ENCODE measurements at places on chromosomes 2 and 18.

GRCh38 chr2:9206991-9207640, 504 bp downstream of the ASAP2 start:
- DNase-seq: no peak

DNA sequence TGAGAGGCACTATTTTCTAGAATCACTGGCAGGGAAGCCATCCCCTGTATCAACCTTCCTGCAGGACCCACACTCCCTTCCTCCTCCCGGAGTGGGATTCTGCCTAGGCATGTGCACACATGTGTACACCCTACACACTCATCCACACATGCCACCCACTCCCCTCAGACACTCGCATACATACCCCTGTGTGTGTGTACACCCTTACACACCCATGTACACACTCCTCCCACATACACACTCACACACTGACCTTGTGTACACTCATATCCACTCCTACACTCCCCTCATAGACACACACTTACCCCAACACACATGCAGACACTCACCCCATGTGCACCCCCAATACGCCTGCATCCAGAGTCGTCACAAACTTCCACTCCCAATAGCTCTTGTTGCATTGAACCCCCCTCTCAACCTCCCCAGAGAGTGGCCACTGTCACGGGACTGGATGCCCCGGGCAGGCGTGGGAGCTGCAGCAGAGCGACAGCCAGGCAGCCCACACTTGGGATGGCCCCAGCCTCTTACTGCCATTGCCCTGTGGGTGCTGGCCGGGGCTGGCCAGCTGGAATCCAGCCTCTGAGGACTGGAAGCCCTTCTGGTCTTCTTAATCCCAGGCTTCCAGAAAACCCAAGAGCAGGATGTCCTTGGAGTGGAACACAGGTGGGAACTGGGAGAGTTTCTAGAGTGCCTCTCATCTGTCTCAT, 251.0 kb downstream of the LOXHD1 start:
- DNase-seq: no peak

DNA sequence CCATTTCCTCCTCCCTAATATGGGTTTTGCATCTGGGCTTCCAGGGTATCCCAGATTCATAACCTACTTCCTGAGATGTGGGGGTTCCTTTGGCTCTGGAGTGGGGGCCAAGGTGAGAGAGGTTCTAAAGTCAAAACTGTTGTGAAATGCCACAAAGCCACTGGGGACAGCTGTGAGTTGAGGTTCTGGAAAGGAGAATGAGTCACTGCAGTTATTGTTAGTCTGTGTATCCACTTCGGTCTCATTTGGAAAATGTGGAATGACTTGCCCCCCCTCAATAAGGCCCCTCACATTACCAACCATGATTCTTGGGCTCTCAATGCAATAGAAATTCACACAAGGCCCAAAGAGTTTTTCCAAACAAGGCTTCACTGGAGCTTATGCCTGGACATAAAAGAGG, 51.1 kb upstream of the LGALSL start:
- DNase-seq: no peak

DNA sequence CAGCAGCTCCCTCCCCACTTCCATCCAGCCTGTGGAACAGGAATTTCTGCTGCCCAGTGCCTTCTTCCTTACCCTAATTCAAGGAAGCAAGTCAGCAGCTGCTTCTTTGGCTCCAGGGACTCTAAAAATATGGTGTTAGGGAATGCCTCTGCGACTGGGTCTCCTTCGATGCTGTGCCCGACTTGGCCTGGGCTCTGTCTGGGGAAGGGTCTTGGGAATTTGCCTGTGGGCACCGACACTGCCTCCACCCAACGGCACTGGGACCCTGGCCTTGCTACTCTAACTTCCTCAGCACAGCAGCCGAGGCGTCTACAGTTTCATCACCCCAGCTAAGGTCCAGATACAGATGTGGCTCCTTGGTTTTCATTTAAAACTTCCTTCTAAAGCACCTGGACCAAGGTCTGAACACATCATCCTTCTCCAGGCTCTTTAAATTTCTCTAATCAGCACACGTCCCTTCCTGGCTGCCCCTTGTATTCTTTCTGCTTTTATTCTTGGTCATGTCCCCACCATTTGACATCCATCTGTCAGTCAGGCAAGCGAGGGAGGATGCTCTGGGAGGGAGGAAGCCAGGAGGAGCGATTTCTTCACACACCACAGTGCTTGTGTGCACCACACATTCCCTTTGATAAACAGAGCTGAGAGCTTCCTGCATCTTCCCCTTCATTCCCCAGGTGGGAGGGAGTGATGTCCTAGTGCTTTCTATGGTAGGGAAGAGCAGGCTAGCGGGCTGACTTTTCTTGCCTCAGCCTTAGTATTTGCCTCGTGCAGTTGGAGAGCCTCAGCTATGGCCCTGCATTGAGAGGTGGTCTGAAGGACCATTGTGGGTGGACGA, 6.8 kb downstream of the LBH start:
- DNase-seq: no peak

GRCh38 chr18:10055125-10055750, 141.4 kb downstream of the VAPA start:
- no peak for DNase-seq

DNA sequence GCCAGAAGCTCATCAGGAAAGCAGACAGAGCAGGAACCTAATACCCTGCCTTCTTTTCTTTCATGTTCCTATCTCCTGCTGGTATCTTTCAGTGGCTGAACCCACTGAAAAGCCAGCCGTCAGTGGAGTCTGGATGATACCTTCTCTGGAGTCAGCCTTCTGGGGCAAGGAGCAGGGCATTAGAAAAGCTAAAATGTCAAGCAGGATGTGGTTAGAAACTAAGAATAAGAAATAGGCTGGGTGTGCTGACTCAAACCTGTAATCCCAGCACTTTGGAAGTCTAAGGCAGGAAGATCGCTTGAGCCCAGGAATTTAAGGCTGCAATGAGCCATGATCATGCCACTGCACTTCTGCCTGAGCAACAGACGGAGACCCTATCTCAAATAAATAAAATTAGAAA, 642.0 kb upstream of the FSHR start:
- DNase-seq: no peak

- no peak for DNase-seq
Measured at GRCh38 chr2:129731907-129732629, 247.4 kb upstream of the RAB6C start.

- DNase-seq: peak; percentile 94
Measured at GRCh38 chr2:44100351-44100750, 68.3 kb upstream of the PPM1B start.

DNA sequence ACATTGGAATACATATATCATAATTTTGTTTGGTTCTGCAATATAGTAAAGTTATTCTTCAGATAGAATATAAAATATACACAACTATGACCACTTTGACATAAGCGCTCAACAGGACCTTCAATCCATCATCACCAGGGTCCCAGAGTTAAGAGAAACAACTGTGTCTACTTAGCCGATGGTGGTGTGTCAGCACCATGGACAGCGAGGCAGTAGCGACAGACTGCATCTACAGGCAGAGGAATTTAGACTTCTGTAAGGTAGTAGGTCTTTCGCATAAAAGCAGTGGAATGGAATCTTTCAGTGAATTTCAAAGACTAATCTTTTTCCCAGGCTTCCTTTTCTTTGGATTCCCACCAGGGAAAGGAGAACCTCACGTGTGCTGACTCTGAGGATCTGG, 20.5 kb upstream of the LRPPRC start:
- DNase-seq: no peak

- no peak for DNase-seq
Measured at GRCh38 chr18:23902396-23902795, 112.2 kb upstream of the TTC39C start.

DNA sequence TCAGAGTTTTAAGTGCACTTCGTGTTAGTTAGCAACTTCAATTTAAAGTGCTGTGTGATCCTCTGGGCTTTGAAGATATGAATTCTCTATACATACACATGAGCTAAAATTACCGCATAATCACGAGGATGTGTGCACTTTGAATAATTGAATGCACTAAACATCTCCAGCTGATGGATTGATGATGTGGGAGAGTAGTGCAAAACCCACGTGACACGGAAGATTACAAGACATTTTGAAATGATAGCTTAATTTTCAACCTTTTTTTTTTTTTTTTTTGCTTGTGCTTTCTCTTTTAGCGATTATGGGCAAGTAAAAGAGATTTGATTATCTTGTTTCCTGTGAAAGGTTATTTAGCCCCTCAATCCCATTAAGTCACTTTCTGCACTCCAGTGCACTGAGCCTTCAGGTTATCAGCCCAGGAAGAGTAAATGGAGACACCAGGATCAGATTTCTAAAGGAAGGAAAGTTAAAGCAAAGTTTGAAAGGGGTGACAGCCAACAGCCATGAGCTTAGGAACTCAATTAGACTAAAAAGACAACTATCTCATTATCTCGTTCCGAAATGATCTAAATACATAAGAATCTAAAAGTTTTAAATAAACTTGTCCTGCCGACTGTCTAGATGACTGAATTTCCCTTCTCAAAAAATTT, 81.6 kb downstream of the CDK15 start:
- no peak for DNase-seq

DNA sequence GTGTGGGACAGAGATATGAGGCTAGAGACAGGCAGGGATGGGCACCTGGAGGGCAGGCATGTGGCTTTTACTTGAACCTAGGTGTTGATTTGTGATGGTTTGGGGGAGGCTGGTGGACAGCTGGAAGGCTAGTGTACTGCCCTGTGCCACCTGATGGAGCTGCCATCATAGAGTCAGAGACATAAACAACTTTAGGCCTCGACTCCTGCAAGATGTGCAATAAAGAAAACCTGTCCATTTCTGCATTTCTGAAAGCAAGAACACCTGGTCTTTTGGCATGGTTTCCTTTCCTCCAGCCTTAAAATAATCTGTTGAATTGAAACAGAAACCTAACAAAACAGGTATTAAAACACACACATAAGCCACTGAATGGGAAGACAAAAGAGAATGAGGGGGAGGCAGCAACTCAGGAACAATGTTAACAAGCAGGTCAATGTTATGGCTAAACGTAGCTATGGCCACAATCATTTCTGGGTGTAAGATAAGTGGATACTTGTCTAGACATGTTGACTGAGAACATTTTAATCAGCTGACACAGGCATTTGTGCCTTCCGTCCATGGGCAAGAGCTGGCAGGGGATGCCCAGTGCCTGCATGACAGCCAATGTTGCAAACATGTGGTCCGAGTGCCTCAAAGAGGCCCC, 87.8 kb downstream of the KCTD1 start:
- no peak for DNase-seq

DNA sequence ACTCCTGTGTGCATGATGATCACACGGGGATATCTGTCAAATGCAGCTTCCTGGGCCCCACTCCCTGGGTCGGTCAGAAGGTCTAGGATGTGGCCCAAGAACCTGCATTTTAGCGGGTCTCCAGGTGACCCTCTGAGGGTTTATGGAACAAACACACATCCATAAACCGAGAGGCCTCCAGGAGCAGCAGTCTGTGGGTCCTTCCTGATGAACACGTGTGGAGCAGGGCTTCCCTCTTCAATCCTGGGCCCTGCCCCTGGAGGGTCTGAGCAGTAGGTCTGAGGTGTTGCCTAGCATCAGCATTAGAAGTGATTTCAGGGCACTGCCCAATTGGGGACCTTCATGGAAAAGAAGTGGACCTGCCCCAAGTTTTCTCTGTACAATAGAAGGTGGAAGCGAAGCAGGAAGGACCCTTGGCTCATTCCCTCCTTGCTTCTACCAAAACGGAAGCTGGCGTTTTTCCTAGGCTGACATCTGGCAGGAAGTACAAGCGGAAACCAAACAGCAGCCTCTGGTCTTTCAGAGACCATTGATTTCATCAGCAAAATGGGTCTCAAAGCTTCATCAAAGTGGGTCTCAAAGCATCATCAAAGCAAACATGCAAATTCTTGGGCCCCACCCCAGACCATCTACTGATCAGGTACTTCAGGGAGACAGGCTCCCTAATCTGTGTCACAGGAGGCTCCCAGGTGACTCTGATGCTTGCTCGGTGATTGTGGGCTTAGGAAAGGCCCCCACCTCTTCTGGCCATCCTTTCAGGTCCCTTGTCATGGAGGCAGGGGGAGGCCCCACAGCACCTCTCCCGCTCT, 30.7 kb downstream of the INO80C start:
- DNase-seq: no peak

- DNase-seq: no peak
Measured at GRCh38 chr2:50820176-50820575, 211.8 kb downstream of the NRXN1 start.

DNA sequence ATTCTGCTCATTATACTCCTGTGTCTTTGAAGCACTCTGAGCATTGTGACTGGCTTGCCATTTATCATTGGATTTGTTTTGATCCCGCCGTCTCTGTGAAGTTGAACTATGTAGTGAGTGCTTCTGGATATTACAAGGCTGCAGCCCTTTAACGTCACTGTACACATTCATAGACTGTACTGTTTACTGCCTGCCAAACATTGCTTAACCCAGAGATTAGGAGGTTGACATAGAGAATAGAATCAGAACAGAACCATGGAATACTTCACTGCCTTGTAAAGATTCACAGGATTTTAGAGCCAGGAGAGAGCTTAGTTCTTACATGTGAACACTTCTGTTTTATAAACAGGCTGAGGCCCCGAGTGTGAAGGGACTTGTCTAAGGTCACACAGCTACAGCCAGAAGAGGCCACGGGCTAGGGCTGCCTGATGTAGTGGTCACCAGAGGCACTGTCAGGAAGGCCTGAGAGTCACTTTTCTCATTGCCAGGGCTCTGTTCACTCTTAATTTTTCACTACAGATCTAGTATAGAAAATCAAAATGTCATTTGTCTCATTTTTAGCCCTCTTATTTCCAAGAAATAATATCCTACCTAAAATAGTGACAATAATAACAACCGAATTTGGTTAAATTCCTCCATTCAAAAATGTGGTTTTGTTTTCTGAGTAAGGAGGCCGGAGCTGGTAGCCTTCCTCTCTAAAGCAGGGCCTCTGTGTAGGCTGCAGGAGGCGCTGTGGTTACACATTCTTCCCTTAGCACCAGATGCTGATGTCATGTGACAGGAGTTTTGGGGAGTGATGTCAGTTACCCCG, 87.9 kb downstream of the UGGT1 start:
- DNase-seq: peak; percentile 20

- DNase-seq: no peak
Measured at GRCh38 chr2:187502467-187502866, 51.8 kb downstream of the TFPI start.

GRCh38 chr2:172673056-172673683, 62.5 kb upstream of the RAPGEF4 start:
- no peak for DNase-seq

GRCh38 chr2:61419570-61419969, 51.3 kb downstream of the USP34 start:
- DNase-seq: no peak

GRCh38 chr2:181642086-181642485, 14.8 kb downstream of the CERKL start:
- DNase-seq: no peak

DNA sequence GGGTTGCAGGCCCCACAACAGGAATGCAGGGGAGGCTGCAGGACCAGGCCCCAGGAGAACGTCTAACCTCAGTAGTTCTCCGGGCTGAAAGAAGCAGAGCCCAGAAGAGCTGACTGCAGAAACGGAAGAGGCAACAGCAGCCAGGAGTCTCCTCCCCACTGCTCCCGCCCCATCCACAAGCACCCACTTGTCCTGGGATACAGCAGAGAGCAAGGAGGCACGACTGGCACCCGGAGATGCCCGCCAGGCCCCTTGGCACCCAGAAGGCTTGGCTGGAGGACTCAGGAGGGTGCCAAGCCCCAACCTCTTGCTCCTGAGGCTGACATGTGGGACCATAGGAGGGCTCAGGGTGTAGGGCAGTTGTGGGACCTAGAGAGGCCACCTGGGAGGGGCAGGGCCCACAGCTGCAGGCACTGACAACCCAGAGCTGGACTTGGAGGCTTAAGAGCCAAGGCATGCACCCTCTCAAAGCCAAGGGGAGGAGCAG, 29.0 kb upstream of the TNS1 start:
- DNase-seq: no peak

- no peak for DNase-seq
Measured at GRCh38 chr2:84797271-84797670, 83.6 kb downstream of the TRABD2A start.

- DNase-seq: no peak
Measured at GRCh38 chr2:42823744-42824453, 31.5 kb upstream of the HAAO start.
